ENCODE measurements at places on chromosomes 4 and X.

DNA sequence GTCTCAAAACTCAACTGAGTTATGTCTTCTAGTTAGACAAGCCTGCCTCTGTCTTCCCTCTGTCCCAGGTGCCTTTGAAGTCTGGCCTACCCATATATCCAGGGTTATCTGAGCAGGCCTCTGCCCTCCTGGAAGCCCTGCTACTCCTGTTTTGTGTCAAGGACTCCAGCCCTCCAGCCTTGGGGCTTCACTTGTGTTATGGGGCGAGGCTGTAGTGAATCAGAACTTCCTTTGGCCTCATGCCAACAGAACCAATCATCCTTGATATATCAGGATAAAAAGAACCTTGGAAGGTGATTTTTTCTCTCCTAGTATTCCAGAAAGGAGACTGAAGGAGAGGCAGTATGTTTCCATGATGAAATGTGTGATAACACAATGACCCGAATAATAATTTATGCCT lies 8.9 kb upstream of the ADGRG4 start:
- no peak for DNase-seq

DNA sequence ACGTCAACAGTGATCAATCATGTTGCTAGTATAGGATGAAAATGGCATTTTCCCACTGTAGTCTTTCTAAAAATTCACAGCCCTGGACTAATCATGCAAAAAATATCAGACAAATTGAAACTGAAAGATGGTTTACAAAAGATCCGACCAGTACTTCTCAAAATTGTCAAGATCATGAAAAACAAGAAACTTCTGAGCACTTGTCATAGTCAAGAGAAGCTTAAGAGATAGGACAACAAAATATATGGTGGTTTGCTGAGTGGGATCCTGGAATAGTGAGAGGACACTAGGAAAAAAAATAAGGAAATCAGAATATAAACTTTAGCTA lies 101.1 kb downstream of the NAA11 start:
- no peak for DNase-seq

DNA sequence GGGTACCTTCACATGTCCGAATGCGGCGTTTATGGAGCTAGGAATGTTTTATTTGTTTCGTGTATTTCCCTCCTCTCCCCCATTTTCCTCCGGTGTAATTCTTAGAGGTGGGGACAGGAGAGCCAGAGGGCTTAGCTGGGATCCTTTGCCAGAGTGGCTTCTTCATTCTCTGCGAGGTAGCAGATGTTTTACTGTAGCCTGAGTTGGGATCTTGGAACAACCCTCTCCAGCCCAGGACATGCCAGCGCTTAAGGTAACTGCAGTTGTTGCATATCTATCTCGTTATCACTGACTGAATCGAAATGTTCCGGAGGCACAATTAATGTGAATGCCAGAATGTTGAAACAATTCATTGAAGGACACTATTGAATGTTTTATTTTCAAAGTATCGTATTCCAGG lies 59.0 kb upstream of the DYNLT3 start:
- DNase-seq: no peak

GRCh38 chr4:95114521-95114920 lies 356.8 kb downstream of the BMPR1B start:
- no peak for DNase-seq

- DNase-seq: no peak
These were observed 174.1 kb upstream of the HS3ST1 start for GRCh38 chr4:11602606-11603340.

Data from stimulated activated CD8-positive, alpha-beta memory T cell treated with anti-CD3 and anti-CD28 coated beads, Interleukin-15, amount 100 ng/mL, for 4 hours (primary cell).